Naive thymus-derived CD8-positive, alpha-beta T cell (primary cell): ENCODE measurements at places on chromosomes 2 and 18. TPM values are rescaled to one million over a fixed set of nuclear protein-coding genes. Genes with fewer than 3 reads are reported as not detected.

- peaks cover 28% of the 10 kb centered on the region for H3K4me1 ChIP-seq
- peaks cover 58% of the 10 kb centered on the region for H3K36me3 ChIP-seq
- H3K27ac ChIP-seq, result no peak overlapping the region
Measured at GRCh38 chr2:190216829-190217228, 102.8 kb downstream of the HIBCH start.

GRCh38 chr2:237830522-237830921 is 28.9 kb upstream of the RAMP1 start:
- no peak overlapping the region for H3K4me3 ChIP-seq
- DNase-seq, result no peak
- no peaks in the 10 kb centered on the region for H3K36me3 ChIP-seq
- no peaks in the 10 kb centered on the region for H3K27me3 ChIP-seq

GRCh38 chr2:98180456-98180855 is 93.5 kb downstream of the VWA3B start:
- H3K36me3 ChIP-seq, result no peaks in the 10 kb centered on the region
- no peak overlapping the region for H3K27ac ChIP-seq
- no peaks in the 10 kb centered on the region for H3K4me1 ChIP-seq

DNA sequence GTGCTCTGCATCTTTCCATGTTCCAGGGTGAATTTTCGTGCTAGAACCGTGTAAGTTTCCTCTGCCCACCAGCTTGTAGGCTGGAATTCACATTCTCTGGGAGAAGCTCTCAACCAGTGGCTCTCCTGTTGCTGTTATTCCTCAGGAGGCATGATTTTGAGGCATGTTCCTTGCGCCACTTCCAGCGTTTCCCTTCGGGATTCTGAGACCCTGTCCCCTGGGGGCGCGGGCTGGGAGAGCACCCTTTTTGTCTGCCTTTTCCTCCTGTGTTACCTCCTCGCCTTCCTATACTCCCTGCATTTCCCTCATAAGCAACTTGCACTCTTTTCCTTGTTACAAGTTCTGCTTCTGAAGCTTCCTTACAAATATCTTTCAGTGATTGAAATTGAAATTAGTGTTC is 156.4 kb downstream of the PTPRM start:
- H3K27ac ChIP-seq, result no peak overlapping the region
- no peaks in the 10 kb centered on the region for H3K4me1 ChIP-seq
- H3K27me3 ChIP-seq, result no peaks in the 10 kb centered on the region
- H3K36me3 ChIP-seq, result no peaks in the 10 kb centered on the region
- no peak for DNase-seq

ANKRD62 gene
- total RNA-seq, result not detected

CHRNG gene
- total RNA-seq, result not detected
